ENCODE measurements at places on chromosomes 5 and 9.

DNA sequence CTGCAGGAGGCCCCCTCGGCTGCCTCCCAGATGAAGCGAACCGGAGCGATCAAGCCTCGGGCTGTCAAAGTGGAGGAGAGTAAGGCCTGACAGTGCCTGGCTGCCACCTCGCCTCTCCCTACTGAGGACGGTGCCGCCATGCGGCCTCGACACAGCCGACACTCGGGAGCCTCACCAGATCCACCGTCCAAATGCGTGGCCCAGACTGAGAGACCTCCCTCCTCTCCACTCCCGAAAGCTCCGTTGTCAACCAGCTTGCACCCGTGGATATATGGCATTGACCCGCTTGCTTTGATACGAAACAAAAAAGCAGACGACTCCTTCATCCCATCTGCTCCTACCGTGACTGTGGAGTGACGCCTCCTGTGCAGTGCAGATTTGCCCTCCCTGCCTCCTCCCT, 6.9 kb upstream of the POMT1 start:
- no peak for DNase-seq

GRCh38 chr5:14327624-14328023, 184.5 kb downstream of the TRIO start:
- no peak for DNase-seq

- DNase-seq = no peak
These were observed 30.5 kb downstream of the DNAH5 start for GRCh38 chr5:13913962-13914361.

- DNase-seq = no peak
These were observed 394.9 kb downstream of the MED10 start for GRCh38 chr5:5983261-5983980.

DNA sequence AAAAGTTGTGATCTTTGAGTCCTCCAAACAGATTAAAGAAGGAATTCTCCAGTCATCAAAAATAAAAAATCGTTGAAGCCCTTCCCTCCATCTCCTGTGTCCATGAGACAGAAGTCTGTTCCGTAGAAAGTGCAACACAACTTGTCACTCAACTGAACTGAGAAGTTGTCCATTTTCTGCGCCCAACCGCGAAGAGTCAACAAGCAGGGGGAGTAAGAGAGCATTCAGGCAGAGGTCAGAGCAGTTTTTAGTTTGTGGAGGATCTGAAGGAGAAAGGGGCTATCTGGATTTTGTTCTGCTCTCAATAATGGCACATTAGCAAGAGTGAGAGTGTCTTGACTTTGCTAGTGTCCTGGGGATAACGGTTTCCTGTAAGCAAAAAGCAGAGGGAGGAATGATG, 303.9 kb downstream of the ICE1 start:
- DNase-seq = no peak

DNA sequence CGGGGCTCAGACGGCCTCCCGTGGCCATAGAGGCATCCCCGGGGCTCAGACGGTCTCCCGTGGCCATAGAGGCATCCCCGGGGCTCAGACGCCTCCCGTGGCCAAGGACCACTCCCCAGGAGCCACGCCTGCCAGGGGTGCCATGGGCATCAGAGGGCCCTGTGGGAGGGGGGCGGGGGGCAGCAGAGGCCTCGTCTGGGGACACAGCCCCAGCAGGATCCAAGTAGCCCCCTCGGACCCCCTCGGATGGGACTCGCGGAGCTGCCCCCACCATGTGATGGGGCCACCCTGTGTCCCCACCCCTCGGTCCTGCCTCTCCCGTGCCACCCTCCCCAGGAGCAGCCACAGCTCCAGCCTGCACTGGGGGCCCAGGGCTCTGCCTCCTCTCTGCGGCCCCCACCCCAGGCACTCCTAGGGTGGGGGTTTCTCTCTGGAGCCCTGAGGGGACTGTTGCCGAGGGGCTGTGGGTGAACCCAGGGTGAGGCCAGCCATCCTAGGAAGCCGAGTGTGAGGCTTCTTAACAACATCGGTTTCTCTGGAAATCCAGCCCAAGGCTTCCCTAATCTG, 2.5 kb downstream of the ENTPD8 start:
- no peak for DNase-seq

DNA sequence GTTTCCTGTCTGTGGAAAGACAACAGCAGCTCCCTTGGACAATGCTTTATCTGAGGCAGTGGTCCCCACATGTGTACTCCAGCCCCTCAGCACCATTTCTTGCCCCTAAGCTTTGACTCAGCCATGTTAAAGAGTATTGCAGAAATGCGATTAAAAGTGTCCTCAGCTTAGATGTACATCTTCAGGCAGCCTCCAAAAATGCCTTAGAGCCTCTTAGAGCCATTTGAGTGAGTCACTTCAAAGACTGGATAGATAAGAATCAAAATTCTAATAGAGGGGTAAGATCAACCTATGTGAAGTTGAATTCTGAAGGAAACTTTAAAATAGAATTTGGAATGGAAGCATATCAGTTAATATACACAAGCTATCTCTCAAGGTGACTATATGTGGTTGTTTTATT, 296.3 kb downstream of the ADAMTS6 start:
- no peak for DNase-seq

DNA sequence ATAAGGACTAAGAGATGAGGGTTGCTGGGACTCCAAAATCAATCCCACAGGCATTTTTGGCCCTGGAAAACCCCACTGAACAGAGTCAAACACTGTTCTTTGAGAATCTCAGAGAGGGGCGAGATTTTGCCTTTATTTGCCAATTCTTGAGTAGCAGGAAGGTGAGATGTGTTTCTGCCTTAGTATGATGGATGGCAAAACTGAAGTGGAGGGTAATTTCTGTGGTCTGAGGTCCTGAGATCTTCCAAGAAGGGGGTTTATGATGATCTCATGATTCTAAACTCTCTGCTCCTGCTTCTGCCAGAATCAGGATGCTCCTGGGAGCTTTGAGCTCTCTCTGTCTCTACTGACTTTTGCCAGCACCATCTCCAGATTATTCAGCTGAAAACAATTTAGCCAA, 174.8 kb upstream of the CLINT1 start:
- DNase-seq = no peak

GRCh38 chr5:96537386-96537785, 104.3 kb upstream of the PCSK1 start:
- DNase-seq = no peak

- no peak for DNase-seq
These were observed 148.2 kb upstream of the CDKN2B start for GRCh38 chr9:22157276-22157675.

- DNase-seq = peak; percentile 43
These were observed at the start of gene SUSD1 for GRCh38 chr9:112174965-112175795. Gene SUSD1 (minus strand): TSS chr9:112175297. CDS start chr9:112175235, 62 bp downstream.

DNA sequence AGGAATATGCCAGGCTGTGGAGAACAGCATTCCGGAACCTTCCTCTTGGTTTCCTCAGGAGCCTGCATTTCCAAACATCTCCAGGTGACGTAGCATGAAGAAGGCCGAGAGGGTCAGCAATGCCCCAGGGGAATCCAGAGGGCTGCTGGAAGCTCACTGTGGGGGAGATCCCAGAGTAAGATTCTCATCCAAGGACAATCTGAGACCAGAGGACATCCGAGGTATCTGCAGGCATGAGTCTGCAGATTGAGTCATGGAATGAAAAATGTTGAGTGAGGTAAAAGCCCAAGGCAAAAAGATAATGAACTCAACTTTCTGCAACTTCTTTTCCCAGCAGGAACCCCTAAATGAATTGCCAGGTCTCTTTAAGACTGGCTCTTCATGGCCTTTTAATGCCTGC, 73.5 kb downstream of the KIF4B start:
- DNase-seq = no peak

DNA sequence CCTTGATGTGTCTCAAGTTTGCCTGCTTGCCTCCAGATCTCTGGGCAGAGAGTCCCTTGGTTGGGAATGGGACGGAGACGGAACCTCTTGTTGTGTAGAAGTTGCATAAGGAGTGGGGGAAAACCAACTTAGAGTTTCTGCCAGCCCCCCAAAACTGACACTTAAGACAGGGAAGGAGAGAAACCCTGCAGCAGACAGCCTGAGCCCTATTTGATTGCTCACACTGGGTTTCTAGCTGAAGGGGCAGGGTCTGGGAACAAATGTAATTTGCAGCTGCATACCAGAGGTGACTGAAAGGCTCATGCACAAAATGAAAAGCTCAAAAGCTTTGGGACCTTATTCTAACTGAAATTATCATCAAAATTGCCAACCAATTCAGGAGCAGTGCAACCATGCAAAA, 254.5 kb downstream of the RASEF start:
- no peak for DNase-seq

GRCh38 chr9:37575921-37576721, at the start of gene FBXO10:
Gene FBXO10 (minus strand): TSS chr9:37576380. CDS start chr9:37541768, 34,612 bp downstream.
- peak; percentile 38 for DNase-seq

GRCh38 chr5:2282034-2282690, 399.4 kb upstream of the IRX4 start:
- DNase-seq = no peak

GRCh38 chr5:154324033-154324432, 121.8 kb upstream of the SAP30L start:
- DNase-seq = no peak

DNA sequence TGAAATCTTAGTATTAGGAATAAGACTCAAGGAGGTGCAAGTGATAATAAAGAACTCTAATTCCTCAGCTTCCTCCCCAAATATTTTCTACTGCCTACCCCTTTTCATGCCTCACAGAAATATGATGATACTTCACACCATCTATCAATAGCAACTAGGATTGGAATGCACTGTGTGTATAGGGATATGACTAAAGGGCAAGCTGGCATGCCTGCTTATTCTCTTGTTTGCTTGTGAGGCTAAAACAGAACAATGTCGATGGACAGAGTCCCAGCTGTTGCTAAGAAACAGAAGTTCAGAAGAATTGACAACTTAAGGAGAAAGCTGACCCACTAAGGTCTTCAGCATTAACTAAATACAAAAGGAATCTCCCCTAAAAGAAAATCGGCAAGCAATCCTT, 9.7 kb upstream of the CHD1 start:
- DNase-seq = no peak

DNA sequence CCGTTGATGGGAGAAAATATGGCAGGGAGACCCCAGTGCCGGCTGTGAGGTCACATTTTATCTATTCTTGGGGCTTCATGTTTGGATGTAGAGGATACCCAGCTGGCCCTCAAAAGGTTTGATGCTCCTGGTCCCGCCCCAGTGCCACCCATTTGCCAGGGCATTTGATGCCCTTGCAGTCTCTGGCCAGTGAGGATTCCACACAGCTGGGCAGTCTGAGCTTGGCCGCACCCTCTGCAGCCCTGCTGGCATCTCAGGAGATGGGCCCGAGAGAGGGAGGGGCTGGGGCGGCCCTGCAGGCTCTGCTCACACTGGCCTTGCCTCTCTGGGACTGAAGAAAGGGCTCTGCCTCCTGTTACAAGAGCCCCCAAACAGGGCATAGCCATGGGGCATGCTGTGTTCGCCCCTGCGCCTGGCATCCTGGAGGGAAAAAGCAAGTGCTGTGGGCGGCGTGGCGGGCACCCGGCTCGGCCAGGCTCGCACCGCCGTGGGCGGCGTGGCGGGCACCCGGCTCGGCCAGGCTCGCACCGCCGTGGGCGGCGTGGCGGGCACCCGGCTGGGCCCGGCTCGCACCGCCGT, 27.6 kb downstream of the ADAMTSL2 start:
- no peak for DNase-seq

DNA sequence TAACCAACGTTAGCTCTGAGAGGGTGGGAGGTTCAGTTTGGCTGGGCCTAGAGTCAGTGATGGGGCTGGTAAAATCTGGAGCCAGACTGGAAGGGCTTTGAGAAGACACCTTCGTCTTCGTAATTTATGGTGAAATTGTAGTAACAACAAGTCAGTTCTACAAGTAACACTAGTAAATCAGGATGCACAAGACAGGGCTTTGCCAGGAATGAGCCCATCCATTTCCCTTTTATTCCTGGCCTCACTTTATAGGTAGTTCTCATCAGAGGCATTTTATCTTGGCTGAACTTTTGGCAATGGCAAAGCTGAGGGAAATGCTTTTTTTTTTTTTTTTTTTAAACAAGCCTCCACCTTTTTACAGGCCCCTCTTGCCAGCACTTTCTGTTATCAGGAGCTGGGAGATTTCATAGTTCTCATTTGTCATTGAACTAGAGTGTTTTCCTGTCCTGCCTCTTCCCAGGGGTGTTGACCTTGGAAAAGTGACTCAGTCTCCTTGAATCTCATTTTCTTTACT, 110.5 kb upstream of the KLF4 start:
- no peak for DNase-seq

- no peak for DNase-seq
These were observed 184.2 kb downstream of the FSTL4 start for GRCh38 chr5:133428072-133428660.

- no peak for DNase-seq
These were observed 140.9 kb downstream of the MLLT3 start for GRCh38 chr9:20481437-20481836.
